ENCODE measurements at places on chromosomes 5 and 9. TPM values are rescaled to one million over a fixed set of nuclear protein-coding genes. Genes with fewer than 3 reads are reported as not detected.

The SLC25A46 gene
- 46.2 TPM for total RNA-seq

The PCDHGB2 gene
- total RNA-seq, result 0.42 TPM

The IFNK gene
- not detected for total RNA-seq

The NXNL2 gene
- 0.23 TPM for total RNA-seq

The PDE6A gene
- not detected for total RNA-seq

The GRAMD2B gene
- 24.9 TPM for total RNA-seq

The ABLIM3 gene
- total RNA-seq, result 7.6 TPM

The ADAMTS16 gene
- total RNA-seq, result not detected

The GPX3 gene
- total RNA-seq, result 46.1 TPM
